ENCODE measurements at places on chromosomes 6 and 20.

GRCh38 chr20:11642866-11643265 lies 274.8 kb upstream of the BTBD3 start:
- no peak for DNase-seq

GRCh38 chr6:80548532-80548931 lies 442.1 kb downstream of the BCKDHB start:
- no peak for DNase-seq

GRCh38 chr20:55882910-55883309 lies 122.4 kb downstream of the CBLN4 start:
- DNase-seq: no peak

GRCh38 chr20:22563062-22563965 lies 21.1 kb downstream of the FOXA2 start:
- no peak for DNase-seq

GRCh38 chr20:16475225-16475624 lies 98.0 kb downstream of the KIF16B start:
- DNase-seq: no peak

DNA sequence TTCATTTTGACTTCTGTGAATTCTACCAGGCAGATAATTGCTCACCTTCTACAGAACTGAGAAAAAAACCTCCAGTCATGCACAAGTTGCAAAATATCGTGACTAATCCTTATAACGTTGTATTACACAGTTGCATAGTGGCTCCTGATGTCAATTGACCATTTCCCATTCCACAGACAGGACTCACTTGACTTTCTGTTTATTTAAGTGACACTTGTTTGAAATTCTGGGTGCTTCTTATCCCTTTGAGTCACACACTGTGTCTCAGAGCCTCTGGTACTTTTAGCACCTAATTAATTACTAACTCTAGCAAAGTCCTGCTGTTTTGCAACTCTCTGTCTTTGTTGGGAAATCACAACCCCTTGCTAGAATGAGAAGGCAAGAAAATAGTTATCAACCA lies 16.2 kb upstream of the RSPO3 start:
- DNase-seq: peak; percentile 96

DNA sequence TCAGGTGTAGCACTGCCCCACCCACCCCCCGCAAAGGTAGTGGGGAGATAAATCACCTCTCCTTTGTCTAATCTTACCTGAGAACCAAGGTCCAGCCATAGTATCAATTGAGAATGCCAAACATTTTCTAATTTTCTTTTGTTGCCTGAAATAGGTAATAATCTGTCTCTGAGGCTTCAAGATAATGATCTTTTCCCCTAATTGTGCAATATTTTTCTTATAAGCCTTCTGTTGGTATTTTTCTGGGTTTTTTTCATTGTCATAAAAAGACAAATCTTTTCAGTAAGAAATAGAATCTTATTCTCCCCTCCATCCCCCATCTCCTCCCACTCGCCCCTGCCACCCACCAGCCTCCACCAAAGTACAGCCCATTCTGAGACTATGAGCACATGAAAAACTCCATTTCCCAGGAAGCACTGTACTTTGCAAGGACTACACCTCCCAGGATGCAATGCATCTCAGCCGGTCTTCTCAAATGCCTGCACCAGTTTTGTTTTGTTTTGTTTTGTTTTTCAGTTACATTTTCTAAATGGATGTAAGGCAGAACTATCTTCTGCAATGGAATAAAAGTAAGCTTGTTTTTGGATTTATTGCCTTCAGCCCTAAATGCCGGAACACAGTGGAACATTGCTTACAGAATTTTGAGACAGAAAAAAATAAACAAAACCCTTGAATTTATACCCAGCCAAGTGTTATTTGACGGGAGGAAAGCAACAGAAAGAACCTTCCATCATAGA lies 268.0 kb downstream of the TFAP2A start:
- no peak for DNase-seq

DNA sequence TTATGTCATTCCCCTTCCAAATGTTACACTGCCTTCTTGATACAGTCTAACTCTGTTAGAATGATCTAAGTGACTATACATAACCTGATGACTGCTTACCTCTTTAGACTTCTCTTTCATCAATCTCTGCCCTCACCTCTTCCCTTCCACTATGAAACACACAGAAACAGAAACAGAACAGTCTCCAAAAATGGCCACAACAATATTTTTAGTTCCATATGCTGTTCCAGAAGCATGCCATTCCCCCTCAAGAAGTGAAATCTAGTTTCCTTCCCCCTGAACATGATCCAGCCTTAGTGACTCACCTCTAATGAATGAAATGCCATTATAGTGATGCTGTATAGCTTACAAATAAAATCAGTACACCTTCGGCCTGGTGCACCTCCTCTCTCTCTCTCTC lies 229.3 kb upstream of the TENT5A start:
- DNase-seq: no peak

DNA sequence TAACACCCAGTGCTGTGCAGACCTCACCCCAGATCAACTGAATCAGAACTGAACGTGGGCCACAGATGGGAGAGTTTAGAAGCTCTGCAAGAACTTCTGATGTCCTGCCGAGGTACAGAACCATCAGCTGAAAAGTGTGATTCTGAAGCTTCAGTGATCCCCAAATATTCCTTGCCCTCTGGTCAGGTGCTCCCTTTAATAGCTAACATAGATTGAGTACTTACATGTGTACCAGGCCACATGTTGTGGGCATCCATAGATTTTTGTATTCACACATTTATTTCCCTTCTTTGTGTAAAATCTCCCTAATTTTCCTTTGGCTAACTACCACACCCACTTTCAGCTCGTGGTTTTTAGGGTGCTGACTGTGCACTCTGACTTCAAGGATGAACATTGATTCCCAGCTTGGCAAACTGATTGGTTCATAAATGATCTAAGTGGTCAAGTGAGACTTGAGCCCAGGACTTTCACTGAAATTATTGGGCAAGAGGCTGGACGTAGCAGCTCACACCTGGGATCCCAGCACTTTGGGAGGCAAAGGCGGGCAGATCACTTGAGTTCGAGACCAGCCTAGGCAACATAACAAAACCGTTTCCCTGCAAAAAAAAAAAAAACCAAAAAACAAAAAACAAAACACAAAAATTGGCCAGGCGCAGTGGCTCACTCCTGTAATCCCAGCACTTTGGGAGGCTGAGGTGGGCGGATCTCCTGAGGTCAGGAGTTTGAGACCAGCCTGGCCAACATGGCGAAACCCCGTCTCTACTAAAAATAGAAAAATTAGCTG lies 162.2 kb downstream of the BCAS1 start:
- no peak for DNase-seq

GRCh38 chr20:39829661-39830060 lies 859.4 kb downstream of the MAFB start:
- DNase-seq: no peak

GRCh38 chr6:38320843-38321242 lies 318.9 kb downstream of the BTBD9 start:
- no peak for DNase-seq

- no peak for DNase-seq
These were observed 47.4 kb upstream of the RNGTT start for GRCh38 chr6:89010825-89011224.

GRCh38 chr20:47970282-47970903 lies 185.1 kb upstream of the SULF2 start:
- DNase-seq: no peak

DNA sequence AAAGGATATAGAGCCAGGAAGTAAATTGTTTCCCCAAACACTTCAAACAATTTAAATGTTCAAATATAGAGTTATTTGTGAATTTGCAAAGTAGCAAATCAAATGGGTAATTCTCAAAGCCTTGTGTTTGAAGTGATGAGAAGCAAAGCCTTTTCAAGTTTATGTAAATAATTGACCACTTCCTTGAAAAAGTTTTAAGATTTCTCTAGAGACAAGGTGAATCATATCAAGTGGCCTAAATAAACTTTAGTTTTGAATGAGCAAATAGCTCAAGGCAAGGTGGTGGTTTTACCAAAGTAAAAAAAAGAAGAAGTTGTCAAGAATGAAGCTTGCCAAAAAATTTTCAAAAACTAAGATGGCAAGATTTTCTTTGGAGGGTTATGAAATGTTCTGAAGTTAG lies 42.6 kb upstream of the IFNGR1 start:
- DNase-seq: no peak

GRCh38 chr6:82166493-82166892 lies 81.1 kb downstream of the IBTK start:
- no peak for DNase-seq

GRCh38 chr6:11412011-11412424 lies 125.5 kb upstream of the TMEM170B start:
- no peak for DNase-seq

DNA sequence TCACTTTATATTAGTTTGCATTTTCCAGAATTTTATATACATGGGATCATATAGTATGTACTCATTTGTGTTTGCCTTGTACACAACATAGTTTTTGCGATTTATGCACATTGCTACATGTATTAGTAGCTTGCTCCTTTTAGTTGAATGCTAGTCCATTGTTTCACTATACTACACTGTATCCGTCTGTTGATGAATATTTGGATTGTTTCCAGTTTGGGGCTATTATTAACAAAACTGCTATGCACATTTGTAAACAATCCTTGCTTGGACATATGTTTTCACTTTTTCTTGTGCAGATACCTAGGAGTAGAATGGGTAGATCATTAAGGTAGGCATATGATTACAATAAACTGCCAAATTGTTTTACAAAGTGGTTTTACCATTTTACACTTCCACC lies 3.9 kb upstream of the LRRC1 start:
- DNase-seq: no peak

GRCh38 chr6:135576055-135576454 lies 78.5 kb upstream of the AHI1 start:
- DNase-seq: no peak

DNA sequence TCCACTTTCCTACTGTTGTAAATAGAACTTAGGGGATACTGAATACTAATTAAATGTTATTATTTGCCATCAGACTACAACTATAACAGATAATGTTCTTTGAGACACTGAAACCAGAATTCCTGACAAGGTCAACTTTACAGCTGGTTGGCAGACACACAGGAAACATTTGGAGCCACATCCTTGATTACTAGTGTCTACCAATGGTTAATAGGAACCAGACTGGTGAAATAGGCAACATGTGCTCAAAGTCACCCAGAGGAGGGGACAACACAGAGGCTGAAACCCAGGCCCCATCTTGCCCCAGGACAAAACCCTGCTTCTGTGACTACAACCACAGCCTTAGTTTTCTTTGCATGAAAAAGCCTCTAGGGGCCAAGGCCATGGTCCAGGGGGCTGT lies 47.8 kb upstream of the NT5E start:
- no peak for DNase-seq

GRCh38 chr20:1472556-1473245 lies 6.1 kb upstream of the NSFL1C start:
- no peak for DNase-seq

- no peak for DNase-seq
These were observed 10.6 kb upstream of the MARCKS start for GRCh38 chr6:113846577-113846976.

GRCh38 chr20:8132484-8133309 lies 631 bp downstream of the PLCB1 start:
- DNase-seq: no peak

DNA sequence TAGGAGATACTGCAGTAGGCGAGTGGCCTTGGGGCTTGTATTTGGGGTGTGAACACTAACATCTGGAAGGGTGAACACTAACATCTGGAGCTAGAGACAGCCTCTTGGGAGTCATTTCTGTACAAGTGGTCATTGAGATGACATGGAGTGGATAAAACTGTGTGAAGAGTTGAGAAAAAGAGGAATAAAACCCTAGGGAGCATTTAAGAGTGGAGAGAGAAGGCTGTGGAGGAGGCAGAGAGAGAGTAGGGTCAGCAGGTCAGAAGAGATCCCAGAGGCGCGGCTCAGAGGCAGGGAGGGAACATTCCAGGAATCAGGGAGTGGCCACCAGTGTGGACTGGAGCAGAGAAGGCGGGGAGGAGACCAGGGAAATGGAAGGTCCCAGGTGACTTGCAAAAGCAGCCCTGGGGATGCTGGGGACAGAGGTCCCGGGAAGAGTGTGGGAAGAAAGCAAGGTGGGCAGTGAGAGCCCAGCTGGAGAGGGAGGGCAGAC lies 202.0 kb upstream of the RNF24 start:
- DNase-seq: no peak

GRCh38 chr20:32894026-32894483 lies 35.3 kb downstream of the EFCAB8 start:
- no peak for DNase-seq

DNA sequence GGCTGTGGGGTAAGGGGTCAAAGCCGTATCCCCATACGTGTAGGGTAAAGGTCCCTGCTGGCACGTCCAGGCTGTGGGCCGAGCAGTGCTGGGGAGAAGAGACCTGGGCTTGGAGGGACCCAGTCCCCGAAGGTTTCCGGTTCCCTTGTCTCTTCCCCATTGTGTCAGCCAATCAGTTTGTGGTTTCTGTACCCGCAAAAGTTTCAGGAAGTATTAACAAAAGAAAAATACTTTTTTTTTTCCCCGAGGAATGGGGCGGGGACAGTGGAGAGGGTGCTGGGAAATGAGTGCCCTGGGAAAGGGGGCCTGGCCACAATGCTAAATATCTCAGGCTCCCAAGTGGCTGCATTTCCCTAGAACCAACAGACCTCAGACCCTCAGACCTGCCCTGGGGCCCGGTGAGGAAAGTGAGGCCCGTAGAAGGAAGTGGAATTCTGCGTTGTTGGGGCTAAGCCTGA lies 15.2 kb upstream of the AMD1 start:
- no peak for DNase-seq

DNA sequence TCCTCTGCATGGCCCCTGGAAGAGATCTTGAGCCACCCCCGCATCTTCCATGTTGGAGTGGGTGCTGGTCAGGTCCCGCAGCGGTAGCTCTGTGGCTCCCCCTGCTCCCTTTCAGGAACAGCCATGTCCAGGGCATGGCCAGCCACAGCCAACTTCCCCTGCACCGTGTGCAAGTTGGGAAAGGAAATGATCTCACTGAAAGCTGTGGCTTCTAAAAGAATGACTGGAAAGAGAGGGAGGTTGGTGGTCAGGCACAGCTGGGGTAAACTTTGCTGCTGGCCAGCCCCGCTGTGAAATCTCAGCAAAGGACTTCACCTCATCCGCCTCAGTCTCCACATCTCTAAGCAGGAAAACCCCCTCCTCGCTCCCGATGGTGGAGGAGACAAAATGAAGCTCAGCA lies 153.6 kb upstream of the CST7 start:
- DNase-seq: no peak

GRCh38 chr6:137472641-137473137 lies 21.5 kb downstream of the OLIG3 start:
- no peak for DNase-seq

- DNase-seq: no peak
These were observed 49.3 kb upstream of the AHI1 start for GRCh38 chr6:135546680-135547418.

DNA sequence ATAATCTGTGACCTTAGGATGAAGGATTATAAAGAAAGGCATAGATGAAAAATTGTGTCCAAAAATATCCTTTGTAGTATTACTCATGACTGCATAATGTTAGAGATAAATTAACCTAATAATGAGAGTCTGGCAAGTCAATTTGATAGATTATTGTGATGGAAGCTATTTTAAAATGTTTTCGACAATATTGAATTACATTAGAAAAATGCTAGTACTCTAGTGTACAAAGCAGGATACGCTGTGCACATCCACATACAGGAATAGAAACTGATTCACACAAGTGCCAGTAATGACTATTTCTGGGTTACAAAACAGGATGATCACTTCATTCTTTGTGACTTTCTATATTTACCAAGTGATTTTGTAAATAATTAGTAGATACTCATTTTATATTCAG lies 3.3 kb downstream of the SLC17A2 start:
- no peak for DNase-seq

- DNase-seq: no peak
These were observed 12.9 kb downstream of the ITCH start for GRCh38 chr20:34375977-34376430.

- DNase-seq: peak; percentile 38
These were observed 54.4 kb upstream of the ZNF337 start for GRCh38 chr20:25750765-25751696.
